ENCODE measurements at places on chromosomes 6 and 20. TPM values are rescaled to one million over a fixed set of nuclear protein-coding genes. Genes with fewer than 3 reads are reported as not detected.

GRCh38 chr20:37349517-37350491 is 3.9 kb downstream of the SRC start:
- no peak for DNase-seq

GRCh38 chr6:140824595-140824994 is 1308.1 kb upstream of the GJE1 start:
- no peak for DNase-seq

DNA sequence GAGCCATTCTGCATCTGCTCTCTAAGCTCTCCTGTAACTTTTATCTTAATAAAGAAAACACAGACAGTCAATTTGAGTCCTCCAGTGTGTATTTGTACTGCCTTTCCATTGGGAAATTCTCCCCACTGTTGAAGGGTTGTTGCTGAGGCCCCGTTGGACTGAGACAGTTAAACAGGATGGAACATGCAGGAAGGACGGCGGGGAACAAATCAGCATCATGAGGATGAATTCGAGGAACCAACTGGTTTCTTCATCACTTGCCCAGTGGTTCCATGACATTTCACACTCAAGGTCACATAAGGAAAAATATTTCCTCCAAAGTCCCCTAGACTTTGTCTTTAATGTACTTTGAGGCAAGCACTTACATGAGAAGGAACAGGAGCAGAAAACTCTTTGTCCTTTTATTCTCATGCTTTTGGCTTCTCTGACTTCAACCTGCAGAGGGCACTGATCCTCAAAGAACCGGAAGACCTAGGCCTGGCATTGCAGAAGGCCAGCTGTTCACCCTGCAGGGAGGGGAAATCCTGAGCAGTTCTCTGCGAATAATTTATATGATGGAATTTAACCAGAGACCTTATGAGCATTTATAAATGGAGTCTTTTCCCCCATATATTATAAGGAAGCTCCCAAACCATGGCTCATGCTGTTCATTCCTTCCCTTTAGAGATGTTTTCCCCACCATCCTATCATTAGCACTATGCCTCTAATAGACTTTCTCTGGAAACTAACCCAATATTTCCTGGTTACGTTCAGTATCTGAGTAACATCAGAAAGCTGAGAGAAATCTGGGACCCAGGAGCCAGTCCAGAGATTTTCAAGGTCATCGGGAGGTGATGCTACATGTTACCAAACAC is 55.2 kb upstream of the ADGRF1 start:
- peak; percentile 48 for DNase-seq

GRCh38 chr6:53020005-53020744 is 25.1 kb upstream of the GSTA4 start:
- DNase-seq: no peak

- no peak for DNase-seq
These were observed 109.1 kb downstream of the BACH2 start for GRCh38 chr6:90187437-90188121.

- DNase-seq: no peak
These were observed 97.7 kb downstream of the BTBD9 start for GRCh38 chr6:38542031-38542430.

DNA sequence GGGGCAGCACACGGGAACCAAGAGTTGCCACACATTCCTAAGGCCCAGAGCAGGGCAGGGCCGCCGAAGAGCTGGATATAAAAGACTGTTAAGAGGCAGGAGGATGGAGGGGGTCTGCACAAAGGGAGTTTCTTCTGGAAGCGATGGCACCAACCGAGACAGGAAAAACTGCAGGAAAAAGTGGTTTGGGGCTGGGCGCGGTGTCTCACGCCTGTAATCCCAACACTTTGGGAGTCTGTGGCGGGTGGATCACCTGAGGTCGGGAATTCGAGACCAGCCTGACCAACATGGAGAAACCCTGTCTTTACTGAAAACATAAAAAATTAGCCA is 41.8 kb downstream of the SSR1 start:
- no peak for DNase-seq

Gene HLA-DOA
- total RNA-seq: not detected

- DNase-seq: no peak
These were observed 69.5 kb upstream of the AFDN start for GRCh38 chr6:167757249-167757648.

Gene CST5
- total RNA-seq: not detected

Gene DCDC2
- 23.2 TPM for total RNA-seq

DNA sequence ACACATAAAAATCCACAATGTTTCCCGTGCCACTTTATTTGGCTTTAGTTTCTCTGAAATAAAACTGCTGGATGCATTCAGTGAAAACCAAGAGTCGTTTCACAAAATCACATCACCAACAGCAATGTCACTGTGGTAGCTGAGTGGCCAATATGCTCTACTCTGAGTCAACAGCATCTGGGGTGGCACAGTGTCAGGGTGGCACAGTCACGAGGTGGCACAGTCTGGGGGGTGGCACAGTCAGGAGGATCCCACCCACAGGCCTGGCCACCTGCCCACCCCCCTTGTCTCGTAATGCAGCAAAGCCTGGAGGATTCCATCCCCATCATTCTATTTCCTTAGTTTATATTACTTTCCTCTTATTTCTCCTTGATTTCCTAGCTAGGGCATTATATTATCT is 87.0 kb downstream of the ANKRD60 start:
- DNase-seq: no peak

- no peak for DNase-seq
These were observed 146.8 kb upstream of the UST start for GRCh38 chr6:148599967-148600426.
